GM23338 (cell line): ENCODE measurements at places on chromosomes 4 and X. TPM values are rescaled to one million over a fixed set of nuclear protein-coding genes. Genes with fewer than 3 reads are reported as not detected.

Gene GPR50
- 0.59 and 0.62 TPM in 2 replicates for total RNA-seq

Gene HPGDS
- not detected in 2 replicates for total RNA-seq

Gene FRG2
- total RNA-seq: not detected in 2 replicates

Gene PTCHD1
- 1.5 and 1.9 TPM in 2 replicates for total RNA-seq

Gene SLC2A9
- 0.21 TPM in 1 of 2 replicates, not detected in the other for total RNA-seq

Gene FAM9B
- not detected in 2 replicates for total RNA-seq

Gene ASB5
- total RNA-seq: not detected in 2 replicates

Gene FAM47A
- total RNA-seq: not detected in 2 replicates

Gene TMEM271
- total RNA-seq: 0.62 TPM in 1 of 2 replicates, not detected in the other

Gene ADAM29
- 0.04 TPM in 1 of 2 replicates, not detected in the other for total RNA-seq

Gene GAB3
- 0.50 and 1.8 TPM in 2 replicates for total RNA-seq

Gene ITM2A
- total RNA-seq: 48.4 and 57.9 TPM in 2 replicates

Gene CSAG1
- total RNA-seq: not detected in 2 replicates

Gene CXCL3
- 3.6 and 8.3 TPM in 2 replicates for total RNA-seq

Gene CT83
- not detected in 2 replicates for total RNA-seq

Gene PLXNA3
- 5.4 and 7.0 TPM in 2 replicates for total RNA-seq

Gene UGT8
- 39.0 and 47.1 TPM in 2 replicates for total RNA-seq

Gene ACOT9
- total RNA-seq: 34.3 and 35.4 TPM in 2 replicates

Gene SCML2
- total RNA-seq: 21.5 and 26.2 TPM in 2 replicates

Gene VSIG4
- not detected in 2 replicates for total RNA-seq

Gene CCKAR
- total RNA-seq: not detected in 2 replicates

Gene STOX2
- total RNA-seq: 19.8 TPM in 2 replicates

Gene POU3F4
- 0.62 and 1.1 TPM in 2 replicates for total RNA-seq

Gene RS1
- total RNA-seq: not detected in 2 replicates

Gene BLTP1
- total RNA-seq: 62.5 and 70.3 TPM in 2 replicates
